Ecto neural progenitor cell (in vitro differentiated cells): ENCODE measurements at places on chromosomes 5 and 9.

- no peak for DNase-seq
Observed at GRCh38 chr9:82555431-82556051, 507.4 kb downstream of the RASEF start.

- no peak for DNase-seq
Observed at GRCh38 chr5:5795074-5795771, 372.7 kb downstream of the ICE1 start.

DNA sequence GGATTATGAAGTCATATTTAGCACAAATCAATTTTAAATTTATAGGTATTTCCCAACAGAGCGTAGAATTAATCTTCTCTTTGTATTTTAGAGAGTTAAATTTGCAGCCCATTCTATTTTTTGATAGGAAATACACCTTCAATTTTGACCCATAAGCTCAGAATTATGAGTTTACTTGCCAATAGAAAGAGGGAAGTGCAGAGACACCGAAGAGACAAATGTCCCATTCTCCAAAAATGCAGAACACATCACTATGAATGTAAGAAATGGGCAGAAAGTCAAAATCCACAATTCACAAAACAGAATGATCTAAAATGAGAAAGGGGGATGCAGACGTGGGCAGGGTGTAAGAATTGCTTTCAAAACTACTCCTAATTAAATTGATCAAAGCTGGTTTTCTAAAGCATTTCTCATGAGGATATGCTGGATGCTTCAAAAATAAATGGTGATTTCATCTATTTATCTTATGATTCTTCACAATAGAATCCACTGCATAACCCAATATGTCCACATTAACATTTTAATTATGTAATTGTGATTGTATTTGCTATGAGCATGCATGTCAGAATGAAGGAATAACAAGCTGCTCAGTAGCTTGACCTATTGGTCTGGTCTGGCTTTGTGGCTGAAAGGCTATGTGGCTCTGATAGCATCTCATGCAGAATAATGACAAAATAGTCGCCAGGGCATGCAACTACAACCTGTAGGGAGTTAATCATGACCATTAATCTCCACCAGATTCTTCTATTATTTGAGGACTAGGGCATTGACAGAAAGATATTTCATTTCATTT is 550.1 kb upstream of the CDH18 start:
- no peak for DNase-seq

GRCh38 chr9:75927356-75927755 is 36.9 kb downstream of the PCSK5 start:
- no peak for DNase-seq

GRCh38 chr9:99103901-99104458 is 933 bp upstream of the TGFBR1 start:
- no peak for DNase-seq

GRCh38 chr5:113760486-113760885 is 247.0 kb downstream of the YTHDC2 start:
- DNase-seq: no peak

- DNase-seq: no peak
Observed at GRCh38 chr9:81389569-81389993, 299.8 kb downstream of the TLE1 start.

DNA sequence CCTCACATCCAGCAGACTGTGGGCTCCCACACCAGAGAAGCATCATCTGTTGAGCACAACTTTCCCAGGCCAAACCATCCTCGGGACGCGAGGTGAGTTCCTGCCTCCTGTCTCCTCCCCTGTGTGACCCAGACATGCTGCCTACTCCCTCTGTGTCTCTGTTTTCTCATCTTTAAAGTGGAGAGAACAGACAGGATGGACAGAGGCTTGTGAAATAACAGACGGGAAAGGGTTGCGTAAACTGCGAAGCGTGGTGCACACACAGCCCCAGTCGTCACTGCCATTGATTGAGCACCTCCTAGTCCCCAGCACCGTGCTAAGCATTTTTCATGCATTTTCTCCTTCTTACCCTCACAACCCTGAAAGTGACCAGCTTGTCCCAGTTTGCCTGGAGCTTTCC is 52.1 kb upstream of the LMX1B start:
- no peak for DNase-seq

- DNase-seq: peak; percentile 75
Observed at GRCh38 chr9:125889476-125890419, 142.6 kb downstream of the PBX3 start.

- DNase-seq: peak; percentile 92
Observed at GRCh38 chr5:141878711-141879425, 658 bp upstream of the PCDH1 start.

- DNase-seq: no peak
Observed at GRCh38 chr9:121322037-121322736, 47.9 kb downstream of the STOM start.

- no peak for DNase-seq
Observed at GRCh38 chr9:125841444-125841843, 94.3 kb downstream of the PBX3 start.

- peak; percentile 51 for DNase-seq
Observed at GRCh38 chr5:77632526-77633206, 5.8 kb downstream of the OTP start.

DNA sequence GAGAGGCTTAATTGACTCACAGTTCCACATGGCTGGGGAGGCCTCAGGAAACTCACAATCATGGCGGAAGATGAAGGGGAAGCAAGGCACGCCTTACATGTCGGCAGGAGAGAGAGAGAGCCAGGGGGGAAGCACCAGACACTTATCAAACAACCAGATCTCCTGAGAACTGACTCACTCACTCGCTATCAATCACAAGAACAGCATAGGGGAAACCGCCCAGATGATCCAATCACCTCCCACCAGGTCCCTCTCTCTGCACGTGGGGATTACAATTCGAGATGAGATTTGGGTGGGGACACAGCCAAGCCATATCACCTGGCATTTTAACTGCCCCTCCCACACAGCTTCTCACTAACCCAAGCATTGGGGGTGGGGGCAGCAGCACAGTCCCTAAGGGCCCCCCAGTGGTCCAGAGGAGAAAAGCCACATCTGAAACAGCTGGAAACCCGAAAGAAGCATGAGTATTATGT is 76.1 kb upstream of the ASS1 start:
- no peak for DNase-seq

DNA sequence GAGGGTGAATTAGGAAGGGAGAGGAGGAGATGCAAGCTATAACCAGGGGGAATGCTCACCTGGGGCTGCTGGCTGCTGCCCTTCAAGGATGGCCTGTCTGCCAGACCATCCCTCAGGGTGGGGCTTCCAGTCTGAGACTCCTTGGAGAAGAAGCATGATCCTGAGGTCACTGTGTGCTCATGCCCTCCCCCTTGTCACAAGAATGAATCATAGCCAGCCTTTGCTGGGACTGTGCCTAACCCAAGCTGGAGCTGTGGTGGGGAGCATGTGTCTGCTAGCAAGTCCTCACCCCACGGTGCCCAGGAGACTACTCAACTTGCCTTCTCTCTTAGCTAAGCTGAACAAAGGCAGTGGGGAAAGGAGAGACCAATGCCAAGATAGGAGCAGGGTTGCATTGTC is 463.6 kb downstream of the SPOCK1 start:
- no peak for DNase-seq

DNA sequence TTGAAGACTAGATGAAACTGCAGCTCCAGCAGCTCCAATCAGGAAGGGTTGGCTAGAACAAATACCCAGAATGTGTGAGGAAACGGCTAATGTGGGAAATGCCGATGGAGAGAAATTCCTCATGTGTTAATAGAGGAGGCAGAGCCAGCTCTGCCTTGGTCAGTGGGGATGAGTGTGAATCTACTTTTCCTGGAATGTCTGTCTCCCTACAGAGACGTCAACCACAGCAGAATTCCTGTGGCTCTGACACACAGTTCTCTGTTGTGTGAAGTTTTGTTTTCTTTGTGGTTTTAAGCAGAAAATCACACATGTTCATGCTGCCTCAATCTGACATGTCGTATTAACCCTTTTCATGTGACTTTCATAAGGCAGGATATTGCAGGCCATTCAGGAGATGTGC is 476.6 kb upstream of the WWC1 start:
- no peak for DNase-seq

DNA sequence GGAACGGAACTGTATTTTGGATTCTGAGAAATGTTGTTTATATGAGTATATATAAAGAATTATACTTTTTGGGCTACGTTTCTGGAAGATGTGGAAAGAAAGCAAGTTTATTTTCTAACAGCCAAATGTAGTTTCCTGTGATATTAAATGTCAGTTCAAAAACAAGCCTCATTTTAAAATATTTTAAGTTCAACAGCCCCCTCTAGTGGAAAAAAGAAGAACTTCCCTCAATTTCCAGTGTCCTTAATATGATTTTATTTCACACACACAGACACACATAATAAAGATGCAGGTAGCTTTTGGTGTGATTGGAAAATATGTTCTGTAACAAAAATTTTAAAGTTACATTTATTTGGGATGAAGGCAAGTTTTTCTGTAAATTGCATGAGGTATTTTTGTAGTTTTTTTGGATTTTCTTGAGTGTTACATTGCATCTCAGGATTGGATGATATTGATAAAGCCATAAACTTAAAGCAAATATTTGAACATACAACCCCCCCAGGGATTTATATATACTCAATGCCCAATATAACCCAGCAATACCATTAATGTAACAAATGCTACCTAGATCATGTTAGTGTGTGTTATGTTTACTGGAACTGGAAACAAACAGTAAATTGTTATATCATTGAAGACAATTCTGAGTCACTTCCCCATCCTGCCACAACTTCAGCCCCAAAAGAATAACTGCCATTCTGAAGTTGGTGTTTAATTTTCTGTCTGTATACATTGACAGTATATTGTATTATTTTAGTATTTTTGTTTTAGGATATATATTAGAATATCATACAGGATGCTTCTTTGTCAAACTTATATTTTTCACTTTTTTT is 54.0 kb downstream of the CCDC171 start:
- DNase-seq: no peak

GRCh38 chr9:131178382-131178781 is 53.0 kb downstream of the NUP214 start:
- peak; percentile 86 for DNase-seq

- DNase-seq: no peak
Observed at GRCh38 chr5:6652025-6652424, 18.8 kb downstream of the SRD5A1 start.

GRCh38 chr9:13568841-13569601 is 289.5 kb upstream of the MPDZ start:
- DNase-seq: no peak

DNA sequence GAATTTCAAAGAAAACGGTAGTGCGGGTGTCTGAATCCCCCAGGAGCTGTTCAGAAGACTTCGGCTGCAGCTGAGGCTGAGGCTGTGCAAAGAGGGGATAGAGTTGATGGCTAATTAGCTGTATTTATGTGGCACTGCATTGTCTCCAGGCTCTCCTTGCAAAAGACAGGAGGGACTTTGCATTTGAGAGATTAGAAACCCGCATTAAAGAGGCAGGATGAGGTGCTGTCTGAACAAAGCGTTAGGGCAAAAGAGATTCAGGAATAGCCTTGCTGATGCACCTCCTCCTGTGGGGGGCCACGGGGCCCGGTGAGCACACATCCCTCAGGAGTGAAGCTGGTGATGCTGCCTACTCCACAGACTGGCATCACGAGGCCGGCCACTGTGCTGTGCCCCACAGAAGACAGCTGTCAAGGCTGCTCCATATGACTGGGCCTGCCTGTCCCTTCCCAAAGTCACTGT is 343.6 kb upstream of the DAP start:
- no peak for DNase-seq

DNA sequence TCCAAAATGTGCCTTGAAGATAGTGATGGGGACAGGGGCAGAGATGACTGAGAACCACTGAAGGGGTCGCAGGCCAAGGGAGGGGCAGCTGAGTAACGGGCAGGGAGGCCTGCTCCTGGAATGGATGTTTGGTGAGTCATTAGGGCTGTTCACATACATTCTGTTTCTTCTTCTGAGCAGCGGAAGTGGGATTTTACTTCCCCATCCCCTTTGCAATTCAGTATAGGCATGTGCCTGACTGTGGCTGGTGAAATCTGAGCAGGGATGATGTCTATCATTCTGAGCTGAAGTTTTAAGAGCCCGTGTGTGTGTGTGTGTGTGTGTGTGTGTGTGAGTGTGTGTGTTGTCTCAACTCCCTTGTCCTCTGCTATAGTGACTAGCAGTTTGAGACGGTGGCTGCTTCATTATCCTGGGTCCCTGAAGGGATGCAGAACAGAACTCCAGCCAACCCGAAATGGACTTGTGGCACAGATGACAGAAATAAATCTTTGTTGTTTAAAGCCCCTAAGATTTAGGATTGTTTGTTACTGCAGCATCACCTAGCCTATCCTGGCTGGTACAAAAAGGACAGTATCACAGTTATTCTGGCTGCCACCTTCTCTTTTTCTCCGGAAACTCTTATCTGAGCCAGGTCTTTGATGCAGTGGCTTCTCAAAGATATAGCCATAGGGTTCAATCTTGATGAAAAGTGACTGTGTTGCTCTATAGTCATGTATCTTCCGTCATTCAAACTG is 29.2 kb upstream of the TGFBI start:
- DNase-seq: no peak

GRCh38 chr9:100090880-100091279 is 7.9 kb downstream of the ERP44 start:
- DNase-seq: no peak

GRCh38 chr9:97511655-97512427 is 10.4 kb downstream of the TMOD1 start:
- peak; percentile 15 for DNase-seq

- no peak for DNase-seq
Observed at GRCh38 chr9:21350787-21351186, at the start of gene IFNA6. TSS of gene IFNA6 (minus strand) at chr9:21350887. CDS start at chr9:21350887, 0 bp downstream.

- DNase-seq: no peak
Observed at GRCh38 chr9:130194378-130194932, 22.3 kb downstream of the NCS1 start.

GRCh38 chr9:107810461-107810961 is 320.9 kb upstream of the KLF4 start:
- DNase-seq: no peak

DNA sequence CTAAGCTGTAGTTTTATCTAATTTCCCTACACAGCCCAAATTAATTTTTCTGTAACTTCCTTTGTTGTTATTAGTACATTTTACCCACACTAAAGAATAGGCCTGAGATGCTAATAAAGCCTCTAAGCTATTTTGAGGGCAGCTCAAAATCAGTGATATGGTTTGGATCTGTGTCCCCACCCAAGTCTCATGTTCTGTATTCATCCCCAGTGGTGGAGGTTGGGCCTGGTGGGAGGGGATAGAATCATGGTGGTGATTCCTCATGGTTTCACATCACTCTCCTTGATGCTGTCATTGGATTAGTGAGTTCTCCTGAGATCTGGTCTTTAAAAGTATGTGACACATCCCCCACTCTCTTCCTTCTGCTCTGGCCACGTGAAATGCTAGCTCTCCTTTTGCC is 27.3 kb downstream of the LURAP1L start:
- DNase-seq: no peak
